ENCODE measurements at places on chromosomes 5 and 9.

GRCh38 chr9:119722384-119722783, 353.1 kb upstream of the BRINP1 start:
- no peak for DNase-seq

- no peak for DNase-seq
Observed at GRCh38 chr9:109456811-109457210, 41.3 kb downstream of the PTPN3 start.

- no peak for DNase-seq
Observed at GRCh38 chr5:5711112-5711511, 288.6 kb downstream of the ICE1 start.

GRCh38 chr9:32378993-32379729, 5.3 kb upstream of the ACO1 start:
- no peak for DNase-seq

DNA sequence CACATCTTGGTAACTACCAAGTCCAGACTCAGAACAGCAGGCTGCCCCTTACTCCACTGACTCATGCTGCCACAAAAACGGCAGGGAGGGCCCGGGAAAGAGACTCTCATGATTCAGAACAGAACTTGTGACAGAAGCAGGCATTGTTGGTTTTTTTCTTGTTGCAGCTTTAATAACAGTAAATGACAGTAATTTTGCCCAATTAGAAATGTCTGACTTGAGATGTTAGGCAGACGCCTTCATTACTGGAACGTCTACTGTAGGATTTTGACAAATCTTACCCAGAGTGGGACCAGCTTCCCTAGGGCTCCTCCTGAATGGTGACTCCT, 77.9 kb downstream of the SEMA5A start:
- DNase-seq, result peak; percentile 93

GRCh38 chr5:6496207-6496584, 47.5 kb downstream of the UBE2QL1 start:
- DNase-seq, result no peak
